ENCODE measurements at places on chromosomes 3 and 15.
A peak's percentile ranks its signal among the peaks of the same experiment; 100 is the strongest.

- no peak for DNase-seq
Measured at GRCh38 chr3:141058996-141059395, 7.8 kb downstream of the SPSB4 start.

DNA sequence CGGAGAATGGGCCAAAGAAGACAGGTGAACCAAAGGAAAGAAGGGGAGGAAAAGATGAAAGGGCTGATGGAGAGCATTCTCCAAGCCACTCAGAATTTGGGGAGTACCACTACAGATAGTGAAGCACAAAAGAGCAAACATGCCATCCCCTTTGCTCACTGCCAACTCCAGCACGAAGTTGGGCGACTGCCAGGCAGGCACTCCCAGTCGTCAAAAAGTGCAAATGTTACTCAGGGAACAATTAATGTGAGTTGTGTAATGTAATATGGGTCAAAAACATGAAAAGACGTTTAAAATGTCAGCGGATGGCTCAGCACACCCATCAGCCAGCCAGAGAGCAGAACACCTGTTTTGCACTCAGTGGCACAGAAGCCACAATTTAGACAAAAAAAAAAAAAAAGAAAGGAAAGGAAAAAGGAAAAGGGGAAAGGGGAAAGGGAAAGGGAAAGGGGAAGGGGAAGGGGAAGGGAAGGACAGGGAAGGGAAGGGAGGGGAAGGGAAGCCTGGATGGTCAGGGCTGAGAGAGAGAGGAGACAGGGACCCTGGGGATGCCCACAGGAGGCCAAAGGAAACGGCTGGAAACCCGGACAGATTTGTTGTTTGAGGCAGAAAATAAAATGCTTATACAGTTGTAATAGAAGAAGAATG lies 82.7 kb downstream of the COL8A1 start:
- peak; percentile 13 for DNase-seq

DNA sequence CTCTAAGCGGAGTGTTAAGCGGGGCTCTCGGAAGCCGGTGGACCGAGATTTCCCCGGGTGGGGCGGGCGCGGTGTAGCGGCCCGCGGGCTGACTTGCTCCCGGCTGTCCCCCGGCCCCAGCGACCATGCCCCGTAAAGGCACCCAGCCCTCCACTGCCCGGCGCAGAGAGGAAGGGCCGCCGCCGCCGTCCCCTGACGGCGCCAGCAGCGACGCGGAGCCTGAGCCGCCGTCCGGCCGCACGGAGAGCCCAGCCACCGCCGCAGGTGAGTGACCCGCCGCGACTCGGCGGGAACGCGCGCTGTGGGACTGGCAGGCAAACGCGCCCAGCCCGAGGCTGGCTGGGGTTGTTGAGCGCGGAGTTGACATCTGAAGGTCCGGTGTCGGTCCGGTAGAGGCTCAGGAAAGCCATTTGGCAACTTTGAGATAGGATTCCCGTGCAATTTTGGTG lies 1.3 kb downstream of the SMC4 start:
- no peak for DNase-seq

- DNase-seq = no peak
Measured at GRCh38 chr3:88991496-88991895, 115.9 kb upstream of the EPHA3 start.

DNA sequence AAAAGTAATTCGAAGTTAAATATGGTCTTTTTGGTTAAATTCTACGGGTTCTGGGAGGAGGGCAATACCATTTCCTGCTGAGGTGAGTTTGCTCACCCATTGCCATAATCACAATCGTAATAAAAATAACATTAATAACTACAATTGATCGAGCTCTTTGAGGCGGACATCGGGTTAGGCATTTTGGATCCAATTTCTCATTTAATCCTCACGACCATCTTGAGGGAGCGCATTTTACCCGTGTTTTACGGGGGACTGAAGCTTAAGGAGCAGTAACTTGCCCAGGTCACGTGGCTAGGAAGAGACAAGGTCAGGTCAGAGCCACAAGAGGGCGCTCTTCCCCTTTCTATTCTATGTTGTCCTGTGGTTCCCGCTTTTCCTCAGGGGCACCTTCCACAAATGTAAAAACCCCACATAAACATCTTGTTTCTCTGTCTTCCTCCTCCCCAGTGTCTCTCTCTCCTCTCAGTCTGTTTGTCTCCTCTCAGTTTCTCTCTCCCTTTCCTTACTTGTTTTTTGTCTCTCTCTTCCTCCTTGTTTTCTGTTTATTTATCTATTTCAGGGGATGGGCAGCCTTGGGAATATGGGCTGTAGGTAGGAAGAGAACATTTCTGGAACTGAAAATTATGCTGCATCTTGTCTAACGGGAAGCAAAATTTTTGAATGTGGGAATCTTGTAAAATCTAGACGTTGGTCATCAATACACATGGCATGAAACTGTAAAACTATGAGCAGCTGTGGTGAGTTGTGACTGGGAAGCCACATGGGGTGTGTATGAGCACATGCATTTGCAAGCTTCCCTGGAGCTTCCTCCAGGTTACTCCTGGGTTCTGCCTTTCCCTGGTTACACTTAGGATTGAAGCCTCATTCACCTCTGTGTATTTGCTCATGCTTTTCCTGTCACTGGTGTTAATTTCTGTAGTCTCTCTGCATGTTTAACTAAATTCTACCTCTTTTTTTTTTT lies 71.0 kb downstream of the SQOR start:
- DNase-seq = peak; percentile 82
